ENCODE measurements at places on chromosomes 6 and 20. TPM values are rescaled to one million over a fixed set of nuclear protein-coding genes. Genes with fewer than 3 reads are reported as not detected.

Gene GSTA3
- not detected for polyA plus RNA-seq

Gene BPIFB1
- polyA plus RNA-seq = not detected

Gene ACSS1
- 1.5 TPM for polyA plus RNA-seq

Gene PPP1R3G
- 0.02 TPM for polyA plus RNA-seq

Gene SGK2
- 0.23 TPM for polyA plus RNA-seq

Gene IDH3B
- 123 TPM for polyA plus RNA-seq

Gene SLC22A3
- 1.8 TPM for polyA plus RNA-seq

Gene ANKEF1
- polyA plus RNA-seq = 7.7 TPM

Gene PAX1
- not detected for polyA plus RNA-seq

Gene TREM1
- polyA plus RNA-seq = not detected

Gene PPIL6
- 1.3 TPM for polyA plus RNA-seq

- DNase-seq = no peak
- H3K4me1 ChIP-seq = no peaks in the 10 kb centered on the region
- H3K4me3 ChIP-seq = no peak overlapping the region
- no peak overlapping the region for H3K27ac ChIP-seq
- H3K36me3 ChIP-seq = no peaks in the 10 kb centered on the region
Observed at GRCh38 chr6:163602851-163603250, 188.3 kb downstream of the QKI start.

DNA sequence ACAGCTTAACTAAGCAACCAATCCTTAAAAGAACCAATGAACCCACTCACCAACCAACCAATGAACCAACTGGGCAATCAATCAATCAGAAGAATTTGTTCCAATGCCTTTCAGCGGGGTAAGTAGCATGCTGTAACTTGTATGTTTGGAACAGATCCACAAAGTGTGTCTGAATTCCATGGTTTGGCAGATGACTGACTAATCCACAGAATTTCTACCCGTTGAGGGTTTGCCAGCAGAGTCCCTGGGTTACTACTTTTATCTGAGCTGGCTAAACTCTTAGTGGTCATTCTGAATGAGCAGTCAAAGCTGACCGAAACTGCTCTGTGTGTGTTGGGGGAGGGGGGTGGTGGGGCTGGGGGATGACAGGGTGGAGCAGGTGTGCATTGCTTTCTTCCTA is 125.0 kb upstream of the JAG1 start:
- H3K36me3 ChIP-seq = no peaks in the 10 kb centered on the region
- H3K4me1 ChIP-seq = peaks cover 8% of the 10 kb centered on the region
- no peak overlapping the region for H3K4me3 ChIP-seq

DNA sequence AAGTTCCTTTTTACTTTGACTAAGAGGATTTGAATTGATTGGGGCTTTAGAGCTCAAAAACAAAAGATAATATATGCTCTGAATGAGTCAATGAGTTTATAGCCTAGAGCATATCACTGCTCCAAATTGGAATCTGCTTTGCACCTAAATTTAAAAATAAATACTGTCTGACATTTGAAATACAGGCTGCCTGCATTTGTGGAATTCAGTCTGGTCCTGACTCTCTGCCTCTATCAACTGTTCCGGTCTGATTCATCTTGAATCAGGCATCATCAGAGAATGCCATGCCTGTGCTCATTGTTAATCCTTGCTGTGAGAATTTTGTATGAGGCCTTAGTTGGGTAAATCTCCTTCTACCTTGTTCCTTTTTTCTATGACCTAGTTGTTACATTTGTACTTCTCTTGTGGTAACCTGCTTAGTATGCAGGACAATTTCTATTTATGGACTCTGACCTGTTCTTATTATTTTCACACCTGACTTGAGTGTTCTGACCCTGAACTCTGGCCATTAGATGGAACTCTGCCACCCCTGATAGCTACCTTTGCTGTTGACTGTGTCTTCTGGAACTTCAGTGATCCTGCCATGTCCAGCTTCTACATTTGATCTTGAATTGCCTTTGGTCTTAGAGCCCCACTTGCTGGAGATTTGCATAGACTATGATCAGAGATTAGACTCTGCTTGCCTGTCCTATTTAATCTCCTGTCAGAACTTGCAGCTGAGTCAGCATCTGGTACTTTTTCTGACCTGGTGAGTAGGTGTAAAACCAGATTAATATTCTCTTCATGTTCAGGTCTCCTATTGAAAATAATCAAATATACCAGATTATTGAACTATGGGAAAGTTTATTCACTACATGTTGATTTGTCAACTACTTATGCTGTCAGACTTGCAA is 442.7 kb upstream of the HS3ST5 start:
- H3K27me3 ChIP-seq = no peaks in the 10 kb centered on the region
- H3K4me1 ChIP-seq = peaks cover 15% of the 10 kb centered on the region
- no peak overlapping the region for H3K4me3 ChIP-seq
- H3K27ac ChIP-seq = peak overlapping the region; percentile 85
- peak; percentile 35 for DNase-seq

DNA sequence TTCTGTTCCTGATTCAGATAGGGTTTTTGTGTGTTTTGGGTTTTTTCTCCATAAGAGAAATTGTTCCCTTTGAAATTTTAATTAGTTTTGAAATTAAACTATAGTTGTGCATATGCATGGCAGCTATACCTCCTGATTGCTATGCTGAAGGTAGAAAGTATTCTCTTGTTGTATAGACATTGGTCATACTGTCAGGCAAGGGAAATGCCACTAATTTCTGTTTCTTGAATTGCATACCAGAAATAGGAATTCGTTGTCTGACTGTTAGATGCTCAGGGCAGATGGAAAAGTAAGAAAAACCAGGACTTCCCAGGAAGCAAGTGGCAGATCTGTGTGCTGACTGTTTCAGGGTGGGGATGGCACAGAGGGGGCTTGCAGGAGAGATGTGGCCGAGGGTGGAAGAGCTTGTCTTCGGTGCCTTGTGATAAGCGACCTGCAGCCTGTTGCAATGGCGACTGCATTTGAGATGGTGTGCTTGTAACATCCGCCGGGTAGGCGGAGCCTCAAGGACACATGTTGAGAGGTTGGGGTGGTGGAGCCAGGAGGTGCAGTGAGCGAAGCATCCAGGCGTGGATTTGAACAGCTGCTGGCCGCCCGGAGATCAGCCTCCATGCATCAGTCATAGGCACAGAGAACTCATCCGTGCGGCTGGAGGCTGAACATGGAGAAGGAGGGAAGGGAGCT is 42.8 kb downstream of the RREB1 start:
- no peaks in the 10 kb centered on the region for H3K36me3 ChIP-seq
- peaks cover 73% of the 10 kb centered on the region for H3K4me1 ChIP-seq
- DNase-seq = no peak

- H3K27me3 ChIP-seq = no peaks in the 10 kb centered on the region
- no peak overlapping the region for H3K4me3 ChIP-seq
- no peak overlapping the region for H3K27ac ChIP-seq
- H3K4me1 ChIP-seq = no peaks in the 10 kb centered on the region
Observed at GRCh38 chr6:51805517-51805916, 281.9 kb downstream of the PKHD1 start.

DNA sequence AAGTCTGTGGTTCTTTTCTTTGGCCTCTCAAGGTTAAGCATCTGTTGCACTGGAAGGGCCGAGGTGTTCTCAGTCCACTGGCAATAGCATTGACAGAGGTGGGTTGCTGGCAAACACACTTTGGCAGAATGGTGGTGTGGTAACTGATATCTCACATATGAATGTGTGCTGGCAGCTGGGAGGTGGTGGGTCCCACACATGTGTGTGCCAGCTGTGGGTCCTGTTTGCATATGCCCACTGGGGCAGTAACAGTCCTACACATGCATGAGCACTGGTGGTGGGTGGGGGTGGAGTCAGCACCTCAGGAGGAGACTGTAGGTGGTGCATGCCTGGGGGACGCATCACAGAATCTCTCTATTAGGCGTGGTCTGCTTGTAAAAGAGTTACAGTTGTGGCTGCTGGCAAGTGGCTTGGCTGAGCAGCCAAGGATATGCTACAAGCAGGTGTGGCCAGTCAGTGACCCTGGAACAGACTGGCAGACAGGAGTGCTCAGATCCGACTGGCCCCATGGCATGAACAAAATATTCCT is 934.3 kb downstream of the GRIK2 start:
- DNase-seq = no peak
- no peaks in the 10 kb centered on the region for H3K36me3 ChIP-seq
- no peak overlapping the region for H3K27ac ChIP-seq
- H3K4me1 ChIP-seq = no peaks in the 10 kb centered on the region
- H3K4me3 ChIP-seq = no peak overlapping the region

DNA sequence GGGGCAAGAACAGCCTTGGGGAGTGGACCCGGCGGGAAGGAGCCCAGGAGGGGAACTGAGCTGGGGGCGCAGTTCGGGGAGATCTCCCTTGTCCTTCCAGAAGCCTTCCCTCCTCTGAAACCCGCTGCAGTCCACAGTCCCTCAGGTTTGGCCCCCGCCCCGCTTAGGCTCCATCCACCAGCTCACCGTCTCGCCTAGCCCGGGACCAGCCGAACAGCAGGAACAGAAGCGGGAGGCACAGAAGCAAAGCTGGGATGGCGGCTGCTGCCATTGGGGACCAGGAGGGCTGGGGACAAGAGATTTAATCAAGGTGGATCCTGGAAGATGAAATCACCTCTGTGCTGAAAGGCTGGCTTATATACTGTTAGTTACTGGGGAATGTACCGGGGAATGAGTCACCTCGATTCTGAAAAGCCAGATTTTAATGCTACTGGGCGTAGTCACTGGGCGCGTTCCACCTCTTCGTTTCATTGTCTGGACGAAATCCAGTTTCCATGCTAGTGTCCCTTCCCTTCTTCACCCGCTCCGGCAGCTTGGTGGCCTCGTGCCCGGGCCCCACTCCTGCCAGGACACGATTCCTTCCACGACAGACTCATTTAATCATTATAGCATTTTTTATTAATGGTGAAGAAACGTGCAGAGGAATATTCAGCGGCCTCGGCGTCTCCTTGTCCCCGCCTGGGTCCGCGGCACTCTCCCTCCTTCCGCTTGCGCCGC is at the start of gene RAET1L:
Gene RAET1L (minus strand): TSS at position 332 of the 717 bp plus-strand sequence. CDS start 61 bp downstream, at position 271.
- H3K4me3 ChIP-seq = peak within 1 kb of the TSS; percentile 60
- DNase-seq = peak; percentile 57
- no peaks in the 10 kb centered on the region for H3K36me3 ChIP-seq

GRCh38 chr6:29980511-29980910 is 38.2 kb downstream of the HLA-A start:
- no peak for DNase-seq
- peaks cover 8% of the 10 kb centered on the region for H3K27me3 ChIP-seq
- no peaks in the 10 kb centered on the region for H3K36me3 ChIP-seq
- H3K27ac ChIP-seq = no peak overlapping the region

DNA sequence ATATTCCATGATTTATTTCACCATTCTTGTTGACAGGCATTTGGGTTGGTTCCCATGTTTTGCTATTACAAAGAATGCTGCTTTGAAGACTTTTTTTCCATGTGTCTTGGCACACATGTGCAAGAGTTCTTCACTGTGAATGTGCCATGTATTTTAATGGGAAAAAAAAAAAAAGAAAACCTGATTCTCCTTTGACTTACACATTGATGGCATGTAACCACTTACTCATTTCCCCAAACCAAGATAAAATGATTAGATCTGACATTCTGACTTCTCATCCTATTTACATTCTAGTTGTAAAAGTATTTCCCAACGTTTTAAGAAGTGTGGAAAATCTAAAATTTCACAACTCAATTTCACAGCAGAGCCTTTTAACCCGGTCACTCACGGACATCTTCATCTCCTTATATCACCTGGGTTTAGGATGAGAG is 4.4 kb downstream of the CAP2 start:
- H3K27ac ChIP-seq = no peak overlapping the region
- H3K27me3 ChIP-seq = no peaks in the 10 kb centered on the region
- no peak overlapping the region for H3K4me3 ChIP-seq
- H3K4me1 ChIP-seq = peaks cover 12% of the 10 kb centered on the region

DNA sequence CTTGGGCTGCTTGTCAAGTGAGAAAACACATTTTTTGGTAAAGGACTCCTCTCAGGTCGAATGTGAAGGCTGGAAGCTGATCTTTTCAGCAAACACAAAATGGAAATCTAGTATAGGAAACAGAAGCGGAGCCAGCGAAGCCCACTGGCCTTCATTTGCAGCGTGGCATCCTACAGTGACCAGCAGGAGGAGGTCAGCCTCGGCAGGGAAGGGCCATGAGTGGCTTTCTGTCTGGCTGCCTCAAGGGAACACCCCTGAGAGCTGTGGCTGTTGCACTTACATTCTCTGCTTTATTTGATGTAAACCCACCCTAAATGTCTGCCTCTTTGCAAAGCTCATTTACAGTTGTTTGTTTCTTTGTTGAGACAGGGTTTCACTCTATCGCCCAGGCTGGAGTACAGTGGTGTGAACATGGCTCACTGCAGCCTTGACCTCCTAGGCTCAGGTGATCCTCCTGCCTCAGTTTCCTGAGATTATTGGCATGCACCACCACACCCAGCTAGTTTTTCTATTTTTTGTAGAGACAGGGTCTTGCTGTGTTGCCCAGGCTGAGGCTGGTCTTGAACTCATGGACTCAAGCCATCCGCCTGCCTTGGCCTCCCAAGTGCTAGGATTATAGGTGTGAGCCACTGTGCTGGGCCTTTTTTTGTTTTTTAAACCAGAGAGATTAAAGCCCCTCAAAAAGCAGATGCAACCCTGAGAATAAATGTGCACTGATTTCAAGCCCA is 322.0 kb upstream of the SOX4 start:
- H3K4me3 ChIP-seq = no peak overlapping the region
- H3K4me1 ChIP-seq = no peaks in the 10 kb centered on the region
- H3K27me3 ChIP-seq = no peaks in the 10 kb centered on the region
- no peaks in the 10 kb centered on the region for H3K36me3 ChIP-seq
- DNase-seq = no peak
- H3K27ac ChIP-seq = no peak overlapping the region

DNA sequence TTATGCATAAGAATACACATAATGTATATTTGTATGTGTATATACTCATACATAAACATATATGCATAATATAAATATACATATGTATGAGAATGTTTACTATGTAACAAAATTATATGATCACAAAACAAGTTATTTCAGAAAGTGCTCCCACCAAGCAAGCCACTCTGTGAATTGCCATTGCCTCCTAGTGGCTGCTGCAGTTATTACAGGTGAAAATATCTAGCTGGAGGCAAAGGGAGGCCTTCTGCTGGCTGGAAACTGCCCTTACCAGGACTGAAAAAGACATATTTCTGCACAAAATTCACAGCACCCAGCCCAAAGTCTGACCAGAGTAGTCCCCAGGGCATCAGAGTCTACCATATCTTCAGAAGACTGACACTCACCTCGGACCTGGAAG is 14.4 kb upstream of the ADAM33 start:
- no peak overlapping the region for H3K4me3 ChIP-seq
- H3K27ac ChIP-seq = no peak overlapping the region

GRCh38 chr20:10023911-10024310 is 10.9 kb upstream of the ANKEF1 start:
- H3K27me3 ChIP-seq = no peaks in the 10 kb centered on the region
- no peak overlapping the region for H3K4me3 ChIP-seq
- H3K27ac ChIP-seq = no peak overlapping the region
- no peak for DNase-seq
- no peaks in the 10 kb centered on the region for H3K4me1 ChIP-seq

Data from keratinocyte (primary cell).